Foreskin keratinocyte (primary cell): ENCODE measurements at places on chromosomes 6 and 20. TPM values are rescaled to one million over a fixed set of nuclear protein-coding genes. Genes with fewer than 3 reads are reported as not detected.
A peak's percentile ranks its signal among the peaks of the same experiment; 100 is the strongest.

The PAK5 gene
- not detected in 2 replicates for total RNA-seq

The DEFB121 gene
- not detected in 2 replicates for total RNA-seq

The MYCT1 gene
- not detected in 2 replicates for total RNA-seq

The FOXC1 gene
- 3.5 and 5.0 TPM in 2 replicates for total RNA-seq

DNA sequence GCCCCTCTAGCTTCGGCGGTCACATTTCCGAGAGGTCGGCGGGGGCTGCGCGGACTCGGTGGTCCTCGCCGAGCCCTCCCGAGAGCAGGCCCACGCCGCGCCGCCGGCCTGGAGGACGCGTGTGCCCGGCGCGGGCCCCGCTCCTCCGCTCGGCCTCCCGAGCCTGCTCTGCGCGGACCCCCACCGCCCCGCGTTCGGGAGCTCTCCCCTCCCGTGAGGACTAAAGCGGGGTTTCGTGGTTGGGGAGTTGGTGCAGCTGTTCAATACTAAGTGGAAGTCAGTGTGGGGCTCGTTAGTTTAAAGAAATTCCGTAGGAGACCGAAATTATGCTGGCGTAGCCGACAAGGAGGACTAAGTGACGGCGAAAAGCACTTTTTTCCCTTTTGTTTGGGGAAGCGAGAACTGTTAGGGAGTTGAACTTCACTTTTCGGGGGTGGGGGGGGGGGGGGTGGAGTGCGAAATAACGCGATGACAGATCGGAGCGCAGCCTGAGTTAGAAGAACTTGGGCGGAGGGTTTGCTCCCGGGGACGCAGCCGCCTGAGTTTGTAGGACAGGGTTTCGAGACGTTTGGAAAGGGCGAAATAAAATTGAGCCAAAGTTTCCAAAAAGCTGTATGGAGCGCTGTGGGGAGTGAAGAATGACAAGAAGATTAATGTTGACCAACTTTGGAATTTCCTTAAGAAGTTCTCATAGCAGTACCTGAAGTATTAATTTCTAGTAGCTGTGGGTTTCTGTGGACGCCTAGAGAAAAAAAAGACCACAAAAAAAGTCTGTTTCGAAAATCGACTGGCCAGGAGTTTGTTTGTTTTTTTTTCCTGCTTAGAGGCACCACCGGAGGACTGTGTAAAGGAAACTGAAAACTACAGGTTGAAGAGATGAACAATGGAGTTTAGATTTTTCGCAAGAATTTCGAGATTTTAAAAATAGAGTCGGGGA is 1.4 kb downstream of the QKI start:
- DNase-seq = no peak

- no peak for DNase-seq
These were observed 626.1 kb upstream of the ID4 start for GRCh38 chr6:19210849-19211590.

DNA sequence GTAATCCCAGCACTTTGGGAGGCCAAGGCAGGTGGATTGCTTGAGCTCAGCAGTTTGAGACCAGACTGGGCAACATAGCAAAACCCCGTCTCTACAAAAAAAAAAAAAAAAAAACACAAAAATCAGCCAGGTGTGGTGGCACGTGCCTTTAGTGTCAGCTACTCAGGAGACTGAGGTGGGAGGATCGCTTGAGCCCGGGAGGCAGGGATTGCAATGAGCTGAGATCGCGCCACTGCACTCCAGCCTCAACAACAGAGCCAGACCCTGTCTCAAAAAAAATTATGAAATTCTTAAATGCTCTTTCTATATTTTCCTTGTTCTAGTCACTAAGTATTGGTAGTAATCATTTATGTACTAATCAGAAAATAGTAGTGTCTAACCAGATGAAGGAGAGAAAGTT is 30.6 kb downstream of the SYTL3 start:
- no peak for DNase-seq

DNA sequence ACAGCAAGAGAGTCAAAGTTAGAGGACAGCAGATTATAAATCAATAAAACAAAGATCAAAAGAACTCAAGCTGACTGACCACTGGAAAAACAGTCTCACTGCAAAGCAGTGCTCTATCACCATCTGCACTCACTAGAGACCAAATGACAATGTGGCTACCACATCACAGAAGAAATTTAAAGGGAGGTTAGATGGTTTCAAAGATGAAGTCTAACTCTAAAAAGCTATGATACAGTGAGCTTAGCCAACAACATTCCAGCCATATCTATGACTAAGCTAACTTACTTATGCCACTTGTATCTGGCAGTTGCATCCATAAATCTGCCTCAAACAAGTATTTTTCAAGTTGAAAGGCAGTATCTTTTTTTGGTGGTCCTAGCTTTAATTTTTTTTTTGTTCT is 68.6 kb downstream of the ARHGAP18 start:
- no peak for DNase-seq

DNA sequence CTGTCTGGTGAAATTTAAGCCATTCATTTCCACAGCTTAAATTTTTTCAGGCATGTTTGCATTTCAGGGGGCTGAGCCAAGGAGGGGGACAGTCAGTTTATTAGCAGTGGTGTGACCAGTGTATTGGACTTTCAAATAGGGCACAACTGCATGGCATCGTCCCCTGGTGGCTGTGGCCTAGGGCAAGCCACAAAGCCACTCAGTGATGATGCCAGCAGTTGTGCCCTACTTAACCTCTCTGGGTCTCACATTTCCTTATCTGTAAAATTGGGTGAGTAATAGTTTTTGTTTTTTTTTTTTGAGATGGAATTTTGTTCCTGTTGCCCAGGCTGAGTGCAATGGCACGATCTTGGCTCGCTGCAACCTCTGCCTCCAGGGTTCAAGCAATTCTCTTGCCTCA is 48.0 kb downstream of the CDC5L start:
- DNase-seq = no peak

GRCh38 chr6:170093276-170093657 is 197.6 kb downstream of the DLL1 start:
- no peak for DNase-seq

DNA sequence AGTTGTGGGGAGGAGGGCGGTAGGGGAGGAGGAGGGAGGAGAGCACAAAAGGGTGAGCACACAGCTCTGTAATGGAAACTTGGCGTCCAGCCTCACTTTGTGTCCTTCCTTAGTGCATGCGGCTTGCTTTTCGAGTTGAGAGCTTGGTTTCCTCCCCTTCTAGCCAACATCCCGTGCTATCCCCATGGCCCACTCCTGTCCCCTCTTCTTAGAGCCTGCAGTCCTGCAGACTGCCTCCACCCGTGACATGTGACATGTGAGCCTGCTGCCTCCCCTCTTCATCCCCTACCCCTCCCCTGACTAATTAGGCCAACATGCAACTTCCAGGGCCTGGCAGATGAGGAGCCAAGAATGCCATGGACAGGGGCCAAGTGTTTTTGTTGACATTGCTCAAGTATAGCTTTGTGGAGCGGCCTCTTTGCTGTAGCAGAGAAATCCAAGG is 63.2 kb downstream of the SLC24A3 start:
- no peak for DNase-seq

DNA sequence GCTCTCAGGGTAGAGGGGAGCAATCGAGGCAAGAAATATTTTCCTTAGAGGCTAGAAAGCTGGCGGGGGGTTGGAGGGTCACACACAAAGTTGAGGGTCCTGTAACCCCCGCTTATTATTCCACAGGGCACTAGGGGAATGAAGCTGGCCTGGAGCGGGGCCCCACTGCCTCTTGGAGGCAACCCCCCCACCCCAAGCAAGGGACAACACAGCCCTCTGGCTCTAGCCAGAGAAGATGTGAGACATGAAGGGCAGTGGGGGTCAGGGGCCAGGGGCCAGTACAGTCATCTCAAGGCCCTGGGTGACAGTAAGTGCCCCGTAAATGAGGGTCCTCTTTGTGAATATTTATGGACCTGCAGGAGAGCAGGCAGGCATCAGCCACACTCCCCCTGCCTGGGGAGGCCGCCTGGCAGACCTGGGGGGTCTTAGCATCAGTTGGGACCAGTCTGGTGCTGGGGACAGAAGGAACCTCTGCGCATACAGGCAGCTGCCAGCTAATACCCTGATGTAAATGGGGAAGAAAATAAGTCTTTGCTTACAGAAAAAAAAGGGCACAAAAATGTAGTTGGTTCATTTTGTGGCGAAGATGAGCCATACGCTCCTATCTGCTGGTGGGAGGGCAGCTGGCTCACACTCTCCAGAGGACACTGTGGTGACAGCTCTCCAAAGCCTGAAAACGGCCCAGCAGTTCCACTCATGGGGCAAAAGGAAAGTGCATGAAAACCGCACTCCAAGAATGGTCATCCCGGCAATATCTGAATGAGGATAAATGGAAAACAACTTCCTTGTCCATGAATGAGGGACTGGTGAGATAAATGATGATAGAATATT is 21.9 kb downstream of the SPATA2 start:
- no peak for DNase-seq

DNA sequence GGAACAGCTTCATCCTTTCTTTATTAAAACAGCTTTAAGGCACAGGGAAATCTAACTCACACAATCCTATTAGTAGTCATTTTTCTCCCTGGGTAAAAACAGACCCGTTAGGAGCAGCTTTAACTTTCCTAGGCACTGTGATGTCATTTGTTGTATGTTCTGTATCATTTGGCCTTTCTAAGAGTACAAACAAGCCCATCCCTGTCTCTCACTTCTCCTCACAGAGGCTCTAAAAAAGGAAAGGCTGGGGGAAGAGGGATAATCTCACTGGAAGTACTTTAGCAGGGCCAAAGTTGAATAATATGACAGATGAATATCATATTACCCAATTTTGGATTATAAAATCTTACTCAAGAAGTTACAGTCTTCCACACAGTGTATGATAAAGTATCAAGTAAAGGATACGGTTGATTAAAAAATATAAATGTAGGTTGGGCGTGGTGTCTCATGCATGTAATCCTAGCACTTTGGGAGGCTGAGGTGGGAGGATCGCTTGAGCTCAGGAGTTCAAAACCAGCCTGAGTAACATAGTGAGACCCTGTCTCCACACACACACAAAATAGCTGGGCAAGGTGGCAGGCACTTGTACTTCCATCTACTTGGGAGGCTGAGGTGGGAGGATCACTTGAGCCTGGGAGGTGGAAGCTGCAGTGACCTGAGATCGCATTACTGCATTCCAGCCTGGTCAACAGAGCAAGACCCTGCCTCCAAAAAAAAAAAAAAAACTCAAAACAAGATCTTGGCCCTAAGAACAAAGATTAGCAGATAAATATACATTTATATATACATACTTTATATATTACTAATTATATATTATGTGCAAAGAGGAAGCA is 7.9 kb downstream of the NUDT3 start:
- DNase-seq = no peak

DNA sequence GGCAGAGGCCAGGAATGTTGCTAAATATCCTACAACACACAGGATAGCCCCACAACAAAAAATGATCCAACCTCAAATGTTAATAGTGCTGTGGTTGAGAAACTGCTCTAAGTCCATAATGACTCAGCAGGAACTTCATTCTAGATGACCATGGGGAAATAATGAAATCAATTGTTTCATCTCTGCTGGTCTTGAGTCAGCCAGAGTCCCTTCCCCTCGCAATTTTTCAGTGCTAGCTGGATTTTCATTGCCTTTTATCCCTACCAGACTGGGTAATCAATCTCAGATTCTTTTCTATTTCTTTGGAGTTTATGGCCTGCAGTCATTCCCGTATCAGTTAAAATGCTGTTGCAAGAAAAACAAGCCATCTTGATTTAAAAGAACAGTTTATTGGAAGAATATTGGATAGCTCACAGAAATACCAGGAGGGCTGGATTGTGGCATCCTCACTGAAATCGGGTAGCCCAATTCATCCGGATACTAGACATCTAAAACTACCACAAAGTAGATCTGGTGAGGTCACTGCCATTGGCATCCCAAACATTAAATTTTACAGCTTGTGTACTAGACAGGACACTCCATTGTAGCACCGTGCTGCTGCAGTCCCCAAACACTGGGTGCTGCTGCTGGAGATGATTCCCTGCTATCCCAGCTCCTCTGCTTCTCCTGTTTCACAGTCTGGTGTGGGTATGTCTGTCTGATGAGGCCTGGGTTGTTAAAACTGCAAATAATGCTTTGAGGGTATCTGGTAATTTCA is 30.3 kb upstream of the POPDC3 start:
- DNase-seq = no peak

DNA sequence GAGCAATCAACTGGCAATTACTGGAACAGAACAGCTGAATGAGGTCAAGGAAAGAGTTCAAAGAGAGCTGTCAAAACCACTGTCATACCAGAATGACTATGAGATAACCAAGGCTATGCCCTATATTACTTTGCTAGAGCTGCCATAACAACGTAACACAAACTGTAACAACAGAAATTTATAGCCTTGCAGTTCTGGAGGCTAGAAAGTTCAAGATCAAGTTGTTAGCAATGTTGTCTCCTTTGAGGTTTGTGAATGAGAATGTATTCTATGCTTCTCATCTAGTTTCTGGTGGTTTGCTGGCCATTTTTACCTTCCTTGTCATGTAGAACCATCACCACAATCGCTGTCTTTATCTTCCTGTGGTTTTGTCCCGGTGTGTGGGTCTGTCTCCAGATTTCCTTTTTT is 1323.0 kb upstream of the GJE1 start:
- DNase-seq = no peak

DNA sequence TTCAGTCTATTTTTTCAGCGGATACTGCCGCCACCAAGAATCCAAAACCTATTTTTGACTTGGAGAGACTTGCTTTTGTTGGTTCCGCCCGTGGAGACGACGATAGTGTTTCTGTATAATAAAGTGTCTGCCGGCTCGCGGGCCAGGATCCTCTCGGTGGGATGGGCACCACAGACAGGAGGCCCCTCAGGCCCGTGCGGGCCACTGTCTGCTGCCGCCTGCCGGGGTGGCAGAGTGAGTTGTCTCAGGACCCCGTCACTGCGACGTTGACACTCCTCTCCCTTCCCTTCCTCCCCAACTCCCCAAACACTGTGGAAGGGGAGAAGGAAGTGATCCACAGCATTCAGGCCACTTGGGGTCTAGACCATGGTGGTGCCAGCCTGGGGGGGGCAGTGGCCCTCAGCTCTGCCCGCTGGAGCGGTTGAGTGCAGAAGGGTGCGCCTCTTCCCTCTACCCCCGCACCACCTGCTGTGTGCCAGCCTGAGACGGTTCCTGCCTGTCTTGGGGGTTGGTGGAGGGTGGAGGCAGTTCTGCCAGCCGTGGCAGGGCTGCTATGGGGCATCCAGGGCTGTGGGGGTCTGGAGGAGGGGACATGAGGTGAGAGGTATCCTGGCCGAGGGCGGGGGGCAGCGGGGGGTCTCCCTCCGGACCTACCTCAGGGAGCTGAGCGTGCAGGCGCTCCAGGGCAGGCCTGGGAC is 17.5 kb downstream of the RBM38 start:
- no peak for DNase-seq

- DNase-seq = no peak
These were observed 547.2 kb upstream of the JAG1 start for GRCh38 chr20:11221046-11221445.

DNA sequence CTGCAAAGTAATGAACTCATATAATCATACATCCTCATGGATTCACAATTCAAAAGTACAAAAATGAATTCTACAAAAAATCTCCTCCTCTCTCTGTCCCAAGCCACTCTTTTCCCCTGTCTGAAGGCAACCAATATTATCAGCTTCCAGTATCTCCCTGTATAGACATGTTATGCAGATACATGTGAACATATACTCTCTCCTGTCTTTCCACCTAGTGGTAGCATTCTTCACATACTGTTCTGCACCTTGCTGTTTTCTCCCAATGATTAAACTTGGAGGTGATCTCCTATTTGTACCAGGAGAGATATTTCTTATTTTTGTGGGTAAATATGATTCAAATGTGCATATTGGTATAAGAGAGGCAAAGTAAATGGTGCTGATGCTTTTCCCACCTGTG is 416.4 kb downstream of the EPM2A start:
- peak; percentile 20 for DNase-seq
